ENCODE measurements at places on chromosomes 16 and 17.

DNA sequence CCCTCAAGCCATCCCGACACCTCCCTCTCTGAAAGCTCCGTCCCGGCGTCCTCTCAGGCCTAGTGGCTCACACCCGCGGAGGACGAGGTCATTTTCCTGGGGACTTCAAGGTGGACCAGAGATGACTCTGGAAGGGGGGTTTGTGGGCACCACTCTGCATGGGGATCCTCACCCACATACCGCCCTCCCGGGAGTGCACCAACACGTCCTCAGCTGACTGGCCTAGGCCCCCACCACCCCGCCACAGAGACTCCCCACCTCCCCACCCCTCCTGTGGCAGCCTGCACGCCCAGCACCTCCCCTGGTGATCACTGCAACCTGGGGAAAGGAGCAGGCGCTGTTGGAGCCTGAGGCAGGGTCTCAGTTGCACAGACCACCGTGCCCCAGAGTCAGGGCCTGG is 2.4 kb upstream of the SOX8 start:
- DNase-seq, result no peak

DNA sequence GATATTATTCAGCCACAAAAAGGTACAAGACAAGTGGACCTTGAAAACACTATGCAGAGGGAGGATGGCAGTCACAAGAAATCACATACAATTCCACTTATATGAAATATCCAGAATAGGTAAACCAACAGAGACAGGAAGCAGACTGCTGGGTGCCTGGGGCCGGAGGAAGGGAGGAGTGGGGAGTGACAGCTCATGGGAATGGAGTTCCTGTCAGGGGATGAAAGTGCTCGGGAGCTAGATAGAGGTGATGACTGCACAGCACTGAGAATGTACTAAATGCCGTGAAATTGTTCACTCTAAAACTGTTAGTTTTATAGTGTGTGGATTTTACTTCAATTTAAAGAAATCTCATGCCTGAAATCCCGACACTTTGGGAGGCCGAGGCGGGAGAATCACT is 74.2 kb upstream of the MED9 start:
- DNase-seq, result no peak

GRCh38 chr16:6687593-6687992 is 645.1 kb upstream of the RBFOX1 start:
- no peak for DNase-seq

DNA sequence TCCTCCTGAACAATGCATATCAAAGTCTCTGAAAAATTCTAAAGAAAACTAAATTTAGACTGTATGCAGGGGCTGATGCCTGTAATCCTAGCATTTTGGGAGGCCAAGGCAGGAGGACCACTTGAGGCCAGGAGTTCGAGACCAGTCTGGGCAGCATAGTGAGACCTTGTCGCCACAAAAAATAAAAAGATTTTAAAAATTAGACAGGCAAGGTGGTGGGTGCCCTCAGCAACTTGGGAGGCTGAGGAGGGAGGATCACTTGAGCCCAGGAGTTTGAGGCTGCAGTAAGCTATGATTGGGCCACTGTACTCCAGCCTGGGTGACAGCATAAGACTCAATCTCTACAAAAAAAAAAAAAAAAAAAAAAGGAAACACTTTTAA is 30.1 kb upstream of the MMD start:
- DNase-seq, result no peak
